Smooth muscle cell of the brain vasculature (primary cell): ENCODE measurements at places on chromosomes 11 and 22.

DNA sequence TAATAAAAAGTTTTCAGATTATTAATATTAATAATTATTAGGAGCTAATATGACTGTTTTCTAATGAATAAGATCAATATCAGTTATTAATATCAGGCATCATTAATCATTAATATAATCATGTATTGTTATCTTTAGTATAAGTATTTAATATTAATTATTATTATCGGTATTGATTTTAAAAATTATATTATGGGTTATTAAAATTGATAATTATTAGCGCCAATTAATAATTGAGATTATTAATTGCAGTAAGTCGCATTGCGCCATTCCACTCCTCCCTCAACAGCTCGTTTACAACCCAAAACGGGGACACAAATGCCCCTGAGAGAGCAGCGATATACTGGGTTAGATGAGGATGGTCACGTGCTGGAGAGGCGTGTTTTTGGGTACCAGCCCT is 20.2 kb downstream of the XNDC1N start:
- DNase-seq = no peak

GRCh38 chr22:47713941-47714340 is 951.5 kb downstream of the TBC1D22A start:
- no peak for DNase-seq

DNA sequence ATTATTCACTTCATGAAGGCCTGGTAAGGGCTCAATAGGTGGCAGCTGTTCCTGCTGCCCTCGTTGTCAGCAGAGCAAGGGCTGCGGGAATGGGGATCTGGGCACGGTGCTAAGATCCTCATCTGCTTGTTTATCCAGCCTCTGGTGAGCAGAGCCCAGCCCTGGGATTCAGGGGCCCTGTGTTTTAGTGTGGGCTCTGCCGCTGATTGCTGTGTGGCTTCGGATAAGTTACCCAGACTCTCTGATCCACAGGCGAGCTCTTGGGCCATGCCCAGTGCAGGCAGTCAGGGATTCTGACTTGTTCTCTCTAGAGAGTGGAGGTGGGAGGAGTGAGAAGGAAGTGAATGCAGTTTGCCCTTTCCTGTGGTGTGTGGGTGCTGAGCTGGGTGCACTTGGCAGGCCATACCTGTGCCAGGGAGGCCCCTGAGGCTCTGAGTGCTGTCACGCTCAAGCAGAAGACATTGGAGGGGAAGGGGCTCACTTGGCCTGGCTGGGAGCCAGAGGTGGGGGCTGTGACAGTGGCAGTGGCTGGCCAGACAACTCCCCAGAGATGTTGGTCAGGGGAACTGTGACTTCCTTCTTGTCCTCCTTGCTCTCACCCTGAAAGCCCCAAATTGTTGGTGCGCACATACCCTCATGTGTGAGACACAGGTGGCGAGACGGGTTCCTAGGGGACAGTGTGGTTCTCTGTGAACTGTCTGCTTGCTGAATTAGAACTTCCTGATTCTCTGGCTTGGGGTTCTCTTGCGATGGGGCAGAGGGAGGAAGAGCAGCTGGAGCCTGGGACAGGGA is 43.7 kb downstream of the CD82 start:
- DNase-seq = no peak

DNA sequence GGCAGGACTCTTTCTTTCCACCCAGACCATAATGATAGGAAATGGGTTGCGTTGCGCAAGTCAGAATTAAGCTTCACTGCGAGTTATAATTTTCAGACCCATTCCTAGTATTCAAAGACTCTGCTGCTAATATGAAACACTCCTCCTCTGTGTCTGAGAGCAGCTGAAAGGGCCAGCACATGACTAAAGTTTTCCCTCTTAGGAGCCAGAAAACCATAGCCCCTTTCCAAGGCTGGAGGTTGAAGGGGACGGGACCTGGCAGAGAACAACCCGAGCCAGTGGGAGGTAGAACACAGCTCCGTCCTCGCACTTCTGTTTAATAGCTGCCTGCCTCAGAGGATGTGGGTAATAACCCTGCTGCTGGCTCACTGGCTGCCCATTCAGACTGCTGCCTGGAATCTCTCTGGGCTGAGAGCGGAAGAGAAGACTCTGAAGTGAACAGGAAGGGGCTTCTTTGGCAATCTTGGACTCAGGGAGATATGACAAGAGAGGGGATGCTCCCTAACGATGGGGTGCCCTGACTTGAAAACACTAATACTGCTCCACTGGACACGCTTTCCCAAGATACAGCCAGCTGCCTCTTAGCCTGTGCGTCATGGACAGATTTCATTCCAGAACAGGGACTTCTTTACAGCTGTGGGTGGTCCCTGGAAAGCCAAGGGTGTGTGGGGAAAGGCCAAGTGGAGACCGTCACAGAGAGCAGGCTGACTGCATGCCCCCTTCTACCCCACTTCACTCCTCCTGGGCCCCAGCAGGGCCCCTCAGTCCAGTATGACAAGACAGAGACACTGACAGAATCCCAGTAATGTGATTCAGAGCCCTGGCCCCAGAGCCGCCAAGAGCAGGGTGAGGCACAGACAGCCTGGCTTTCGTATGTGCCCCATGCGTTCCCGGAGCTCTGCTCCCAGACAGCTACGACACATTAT is 156.9 kb downstream of the FEZ1 start:
- no peak for DNase-seq

GRCh38 chr11:2213384-2213842 is 41.8 kb upstream of the TH start:
- no peak for DNase-seq

- DNase-seq = no peak
These were observed 30.1 kb upstream of the OAF start for GRCh38 chr11:120180551-120181232.

GRCh38 chr22:25045159-25045558 is 92.6 kb downstream of the KIAA1671 start:
- no peak for DNase-seq

- DNase-seq = no peak
These were observed 15.9 kb downstream of the UBASH3B start for GRCh38 chr11:122671400-122671891.

GRCh38 chr11:2732261-2732939 is 32.6 kb upstream of the KCNQ1OT1 start:
- DNase-seq = no peak

DNA sequence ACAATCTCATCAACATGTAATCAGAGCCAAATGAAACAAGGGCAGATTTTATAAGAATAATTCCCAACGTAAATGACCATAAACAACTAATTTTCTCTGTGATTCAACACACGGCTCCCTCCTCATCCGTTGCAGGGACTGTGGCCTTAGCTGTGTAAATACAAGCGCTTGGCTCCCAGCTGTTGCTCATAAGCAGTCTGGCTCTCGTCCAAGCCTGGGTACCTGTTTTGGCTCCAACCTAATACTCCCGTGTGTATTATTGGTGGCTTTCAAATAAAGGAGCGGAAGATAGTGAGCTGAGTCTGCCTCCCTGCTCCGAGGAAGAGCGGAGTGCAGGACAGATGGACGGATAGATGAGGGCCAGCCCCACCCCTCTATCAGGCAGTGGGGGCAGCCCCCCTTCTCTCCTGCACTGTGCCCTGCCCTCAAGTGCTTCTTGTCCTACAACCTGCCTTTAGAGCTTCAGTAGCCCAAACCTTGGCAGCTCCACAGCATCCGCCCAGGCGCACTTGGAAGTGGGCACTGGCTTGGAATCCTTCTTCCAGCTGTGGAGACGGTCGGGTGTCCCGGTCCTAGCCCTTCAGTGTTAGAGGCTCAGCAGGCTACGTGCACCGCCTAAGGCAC is 670.9 kb downstream of the BRD1 start:
- DNase-seq = no peak

DNA sequence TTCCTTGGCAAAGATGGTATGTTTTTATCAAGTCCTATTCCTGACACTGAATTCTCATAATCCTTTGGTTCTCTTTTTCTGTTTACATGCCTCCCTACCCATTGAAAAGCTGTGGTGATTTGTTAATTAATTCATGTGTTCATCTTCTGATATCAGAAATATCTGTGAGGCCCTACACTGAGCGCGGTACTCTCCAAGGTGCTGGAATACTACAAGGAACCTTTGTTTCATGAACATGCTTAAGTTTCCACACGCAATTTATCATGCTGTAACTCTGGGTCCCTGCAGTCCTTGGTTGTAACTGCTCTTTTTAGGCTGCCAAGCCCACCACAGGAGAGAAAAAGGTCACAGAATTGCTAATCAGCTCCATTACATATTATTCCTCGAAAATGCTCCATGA is 331.8 kb downstream of the FAT3 start:
- peak; percentile 2 for DNase-seq

- DNase-seq = peak; percentile 68
These were observed 83.9 kb upstream of the SNX19 start for GRCh38 chr11:130999992-131000770.

GRCh38 chr11:75689863-75690609 is 21.2 kb upstream of the MAP6 start:
- DNase-seq = no peak

DNA sequence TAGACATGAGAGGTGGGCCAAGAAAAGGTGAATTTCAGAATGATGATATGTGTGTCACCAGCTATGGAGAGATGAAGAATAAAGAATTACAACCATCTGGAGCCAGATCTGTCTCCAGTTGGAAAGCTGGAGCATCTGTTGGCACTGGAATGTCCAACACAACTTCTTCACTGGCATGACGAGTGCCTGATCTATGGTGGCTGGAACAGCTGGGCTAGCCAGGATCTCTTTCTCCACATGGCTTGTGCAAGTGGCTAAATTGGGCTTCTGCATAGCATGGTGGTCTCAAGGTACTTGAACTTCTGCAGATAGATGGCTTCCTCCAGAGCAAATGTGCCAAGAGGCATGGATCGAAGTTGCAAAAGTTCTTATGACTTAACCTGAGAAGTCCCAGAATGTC is 256.1 kb upstream of the NCAM1 start:
- no peak for DNase-seq

DNA sequence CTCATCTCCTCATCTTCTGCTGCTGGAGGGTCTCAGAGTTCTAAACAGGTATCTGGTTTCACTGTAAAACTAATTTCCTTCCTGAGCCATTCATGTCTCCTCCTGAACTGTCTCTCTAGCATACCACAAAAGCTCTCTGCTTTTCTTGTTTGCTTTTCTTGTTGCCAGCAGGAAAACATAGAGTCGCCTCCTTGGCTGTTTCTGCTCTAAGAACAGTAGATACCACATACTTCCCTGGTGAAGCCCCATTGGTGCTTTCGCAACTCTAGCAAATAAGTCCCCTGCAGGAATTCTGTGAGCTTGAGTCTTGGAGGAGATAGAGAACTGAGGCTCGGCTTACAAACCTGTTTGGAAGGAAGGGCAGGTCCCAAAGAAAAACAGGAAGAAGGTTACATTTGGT is 7.0 kb downstream of the DIXDC1 start:
- DNase-seq = no peak

DNA sequence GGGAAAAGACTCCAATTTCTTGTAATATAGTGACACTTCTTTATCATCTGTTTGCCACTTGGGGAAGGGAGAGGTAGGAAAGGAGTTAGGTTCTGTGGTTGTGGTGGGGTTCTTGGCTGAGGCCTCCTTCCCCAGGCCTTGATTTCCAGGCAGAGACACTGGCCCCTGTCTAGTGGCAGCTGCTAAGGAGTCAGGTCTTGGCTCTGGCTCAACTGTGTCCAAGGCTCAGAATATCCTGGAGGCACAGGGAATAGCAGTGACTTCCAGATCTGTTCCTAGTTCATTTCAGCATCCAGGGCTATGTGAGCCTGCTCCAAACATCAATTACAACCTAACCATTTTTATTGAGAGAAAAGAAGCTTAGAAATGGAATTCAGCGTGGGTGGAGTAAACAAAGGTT is 29.5 kb downstream of the PPFIBP2 start:
- DNase-seq = no peak

DNA sequence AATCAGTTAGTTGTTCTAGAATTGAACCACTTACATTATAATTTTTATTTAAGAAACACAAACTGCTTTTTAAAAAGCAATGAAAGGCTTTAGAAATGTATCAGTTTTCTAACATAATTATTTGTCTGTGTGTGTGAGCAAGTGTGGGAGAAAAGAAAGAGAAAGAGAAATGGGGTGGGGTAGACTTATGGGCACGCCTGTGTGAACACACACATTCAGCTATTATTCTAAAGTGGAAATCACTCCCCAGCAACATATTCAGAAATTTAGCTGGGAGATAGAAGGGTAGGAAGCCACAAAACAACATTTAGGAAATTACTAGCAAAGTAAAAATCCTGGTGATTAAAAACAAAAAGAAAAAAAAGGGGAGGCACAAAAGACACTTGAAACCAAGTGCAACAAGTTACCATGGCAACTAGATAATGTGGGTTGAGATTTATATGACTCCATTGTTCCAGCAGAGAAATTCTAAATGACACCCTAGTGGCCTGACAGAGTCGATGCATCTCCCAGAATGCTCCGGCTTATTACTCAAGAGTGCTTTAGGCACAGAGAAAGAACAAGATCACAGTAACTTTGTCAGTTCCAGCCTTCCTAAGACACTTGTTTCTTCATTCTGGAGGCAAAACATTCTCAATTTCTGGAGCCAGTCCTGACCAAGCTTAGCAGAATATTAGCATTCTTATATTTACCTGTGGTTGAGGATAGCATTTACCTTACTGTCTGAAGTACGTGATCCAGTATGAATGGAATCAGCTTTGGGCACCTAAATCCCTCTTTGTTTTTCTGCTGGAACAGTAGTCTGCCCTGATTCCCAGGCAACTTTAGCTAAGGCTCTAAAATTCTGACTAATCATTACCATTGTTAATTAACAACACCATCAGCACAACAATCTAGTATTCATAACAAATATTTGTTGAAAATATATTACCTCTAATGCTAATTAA is 444.4 kb downstream of the DLG2 start:
- no peak for DNase-seq

DNA sequence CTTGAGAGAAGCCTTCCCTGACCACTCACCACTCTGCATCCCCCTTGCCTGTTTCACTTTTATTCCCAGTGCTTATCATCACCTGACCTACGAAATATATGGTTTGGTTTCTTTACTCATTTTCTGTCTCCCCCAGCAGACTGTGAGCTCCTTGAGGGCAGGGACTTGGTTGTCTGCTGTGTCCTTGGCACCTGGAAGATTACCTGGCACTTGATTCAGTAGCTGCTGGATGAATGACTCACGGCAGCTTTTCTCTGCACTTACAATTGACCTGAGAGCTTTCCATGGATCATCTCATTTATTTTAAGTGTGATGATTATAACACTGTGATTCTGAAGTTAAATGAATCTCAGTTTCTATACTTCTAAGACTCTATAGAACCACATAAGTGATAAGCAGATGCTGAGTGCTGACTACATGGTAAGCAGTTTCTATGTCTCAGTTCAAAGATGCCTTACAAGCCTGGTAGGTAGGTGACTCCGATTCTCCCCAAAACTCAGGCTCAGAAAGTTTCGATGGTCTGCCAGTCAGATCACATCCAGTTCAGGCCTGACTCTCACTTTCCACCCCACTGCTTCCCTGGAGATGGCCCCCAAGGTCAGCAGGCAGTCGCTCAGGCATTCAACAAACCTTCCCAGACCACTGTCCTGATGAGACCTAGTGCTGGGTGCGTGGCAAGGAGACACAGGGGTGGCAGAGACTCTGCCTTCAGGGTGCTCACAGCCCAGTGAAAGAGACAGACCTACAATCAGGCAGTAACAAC is 11.6 kb downstream of the IL2RB start:
- no peak for DNase-seq
